Activated CD8-positive, alpha-beta memory T cell treated with anti-CD3 and anti-CD28 coated beads for 4 hours (primary cell): ENCODE measurements at places on chromosomes 4 and X.

- DNase-seq, result no peak
These were observed 22.1 kb upstream of the CEP135 start for GRCh38 chr4:55926610-55927009.

- DNase-seq, result no peak
These were observed 106.2 kb upstream of the PUDP start for GRCh38 chrX:7254144-7254543.

DNA sequence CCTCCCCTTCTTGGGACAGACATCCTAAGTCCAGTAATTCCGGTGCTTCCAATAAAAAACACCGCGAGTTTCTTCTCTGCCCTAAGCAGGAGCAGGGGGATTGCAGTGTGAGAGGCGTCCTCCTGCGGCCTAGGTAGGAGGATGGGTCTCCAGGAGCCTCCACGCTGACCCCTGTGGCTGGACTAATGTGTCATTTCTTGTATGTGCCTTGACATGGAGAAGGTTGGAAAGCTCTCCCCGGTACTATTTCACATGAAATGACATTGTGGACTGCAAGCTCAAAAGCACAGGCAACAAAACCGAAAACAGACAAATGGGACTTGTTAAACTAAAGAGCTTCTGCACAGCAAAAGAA, 66.6 kb upstream of the ENPP6 start:
- DNase-seq, result no peak

DNA sequence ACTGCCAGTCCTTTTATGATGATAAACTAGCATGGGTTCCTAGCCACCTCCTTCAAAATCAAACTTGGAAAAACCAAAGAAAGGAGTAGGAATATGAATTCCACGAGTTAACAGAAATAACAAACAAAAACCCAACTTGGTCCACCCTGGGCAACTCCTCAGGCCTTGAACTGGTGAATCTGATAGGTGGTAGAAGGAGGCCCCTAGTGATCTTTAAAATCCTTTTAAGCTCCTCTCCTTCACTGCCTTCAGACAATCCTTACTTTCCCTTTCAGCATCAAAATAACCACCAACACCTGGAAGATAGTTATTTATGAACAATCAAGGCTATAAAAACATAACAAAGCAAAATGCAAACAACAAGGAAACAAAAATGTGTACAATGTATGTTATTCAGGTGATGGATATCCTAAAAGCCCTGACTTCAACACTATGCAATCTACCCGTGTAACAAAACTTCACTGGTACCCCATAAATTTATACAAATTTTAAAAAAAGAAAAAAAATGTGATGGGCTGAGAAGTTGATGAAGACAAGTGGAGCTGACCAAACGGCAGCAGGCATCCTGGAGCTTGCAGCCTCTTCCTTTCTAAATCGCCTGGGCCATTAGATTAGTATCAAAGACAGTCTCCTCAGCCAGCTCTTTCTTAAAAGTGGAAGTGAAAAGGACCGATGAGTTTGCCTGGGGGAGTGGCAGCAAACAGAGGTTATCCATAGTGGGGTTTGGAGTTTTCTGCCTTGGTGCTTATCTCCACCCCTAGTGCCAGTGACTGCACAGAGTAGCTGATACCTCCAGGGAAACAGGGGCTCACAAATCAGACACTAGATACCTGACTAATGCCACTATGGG, 179.6 kb downstream of the TMA16 start:
- no peak for DNase-seq

GRCh38 chrX:45381841-45382240, 181.2 kb upstream of the DIPK2B start:
- DNase-seq, result no peak

- no peak for DNase-seq
These were observed 52.1 kb downstream of the PSAPL1 start for GRCh38 chr4:7382634-7383014.

DNA sequence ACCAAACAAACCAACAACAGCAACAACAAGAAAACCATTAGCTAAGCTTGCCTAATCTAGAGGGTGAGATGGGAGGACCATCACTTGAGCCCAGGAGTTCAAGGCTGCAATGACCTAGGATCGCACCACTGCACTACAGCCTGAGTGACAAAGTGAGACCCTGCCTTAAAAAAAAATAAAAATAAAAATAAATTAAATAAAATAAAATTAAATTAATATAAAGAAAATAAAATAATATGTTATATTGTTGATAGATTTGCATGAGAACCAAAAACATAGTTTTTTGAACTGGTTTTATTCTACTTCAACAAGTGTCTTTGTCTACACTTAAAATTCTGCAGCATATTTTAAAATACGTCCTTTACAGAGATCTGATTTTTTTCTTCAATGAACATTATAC, 2683.1 kb downstream of the ARAP2 start:
- no peak for DNase-seq

- no peak for DNase-seq
These were observed 186.7 kb downstream of the ENOX2 start for GRCh38 chrX:130716346-130716745.

- DNase-seq, result no peak
These were observed 33.5 kb downstream of the CTBP1 start for GRCh38 chr4:1215141-1216075.

GRCh38 chr4:114479595-114479994, 119.0 kb upstream of the UGT8 start:
- DNase-seq, result no peak

GRCh38 chr4:87580057-87580456, 28.3 kb upstream of the DSPP start:
- no peak for DNase-seq

DNA sequence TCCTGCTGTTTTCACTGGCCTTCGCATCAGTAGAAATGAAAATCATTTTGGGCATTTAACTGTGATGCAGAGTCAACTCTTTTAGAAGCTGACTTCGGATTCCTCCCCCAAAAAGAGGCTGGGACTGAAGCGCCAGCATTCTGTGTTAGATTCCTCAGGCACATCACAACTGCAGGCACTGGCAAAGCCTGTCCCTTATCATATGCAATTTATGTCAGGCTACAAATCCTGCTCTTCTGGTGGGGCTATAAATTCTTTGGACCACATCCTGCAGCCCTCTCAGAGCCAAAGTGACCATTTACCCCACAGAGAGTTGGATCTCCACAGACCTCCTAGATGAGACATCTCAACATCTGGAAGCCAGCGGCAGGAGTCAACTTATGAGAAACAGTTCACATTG, 138.4 kb downstream of the CBR4 start:
- no peak for DNase-seq

DNA sequence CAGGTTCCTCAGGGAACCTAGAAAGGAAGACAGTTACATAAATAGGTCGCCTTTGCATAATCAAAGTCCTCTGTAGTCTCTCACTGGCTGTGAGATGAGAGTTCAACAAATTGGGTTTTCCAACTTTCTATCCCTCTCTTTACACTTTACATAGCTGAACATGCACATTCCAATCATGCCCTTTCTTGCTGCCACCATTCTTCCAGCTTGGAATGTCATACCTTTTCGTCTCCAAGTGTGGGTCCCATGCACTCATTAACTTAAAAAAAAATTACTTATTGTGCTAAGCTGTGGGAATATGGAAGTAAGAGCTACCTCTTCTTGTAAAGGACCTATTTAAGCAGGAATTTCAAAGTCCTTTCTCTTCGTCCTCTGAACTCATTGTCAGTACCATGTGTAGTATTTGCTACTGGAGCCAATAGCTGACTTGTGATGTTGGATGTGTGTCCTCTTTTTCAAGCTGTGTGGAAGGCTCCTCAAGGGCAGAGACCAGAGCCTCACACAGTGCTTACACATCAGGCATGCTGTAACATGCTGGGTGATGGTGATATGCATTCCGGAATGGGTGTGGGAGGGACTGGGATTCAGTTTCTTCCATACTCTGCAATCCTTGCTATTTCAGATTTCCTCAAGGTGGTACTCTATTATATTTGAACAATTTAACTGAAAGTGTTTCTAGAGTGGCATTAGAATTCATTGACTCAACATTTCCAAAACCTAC, 7.1 kb downstream of the ENOPH1 start:
- DNase-seq, result no peak

- no peak for DNase-seq
These were observed 58.6 kb downstream of the NDST4 start for GRCh38 chr4:115054836-115055235.

- no peak for DNase-seq
These were observed 201.4 kb downstream of the ARHGAP10 start for GRCh38 chr4:147933316-147933715.

DNA sequence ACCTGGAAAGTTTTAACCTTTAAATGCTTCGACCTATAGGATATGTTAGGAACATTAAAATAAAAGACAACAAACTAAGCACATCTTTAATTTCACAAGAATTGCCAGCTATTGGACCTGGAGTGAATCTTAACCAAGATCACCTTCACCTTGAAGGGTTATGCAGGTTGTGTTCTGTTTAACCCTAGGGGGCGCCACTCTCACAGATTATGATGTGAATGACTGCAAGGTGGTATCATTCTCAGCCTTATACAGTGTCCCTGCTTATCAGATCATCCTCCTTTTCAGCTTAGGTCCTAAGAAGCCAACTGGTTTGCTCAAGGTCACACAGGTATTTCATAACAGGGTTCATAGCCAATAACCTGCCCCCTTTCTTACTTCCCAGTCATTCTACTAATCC, 23.5 kb downstream of the INTS6L start:
- DNase-seq, result no peak

- DNase-seq, result no peak
These were observed 34.6 kb downstream of the PDLIM5 start for GRCh38 chr4:94486372-94486801.

DNA sequence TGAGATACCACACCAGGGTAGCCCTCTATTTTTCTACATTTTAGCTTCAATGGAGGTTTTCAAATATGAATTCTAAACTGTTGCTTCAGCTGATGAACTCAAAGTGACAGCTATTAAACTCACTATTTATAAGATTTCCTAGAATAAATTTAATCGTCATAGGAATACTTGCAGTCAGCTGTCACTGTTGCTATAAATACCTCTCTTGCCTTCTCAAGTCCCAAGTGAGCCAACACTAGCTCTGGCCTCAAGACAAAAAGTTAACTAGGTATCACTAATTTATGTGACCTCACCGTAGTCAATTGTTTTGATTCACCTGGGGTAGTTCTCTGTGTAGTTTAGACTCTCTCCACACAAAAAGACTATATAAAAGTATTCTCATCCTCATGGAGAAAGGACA, 34.3 kb upstream of the PROM1 start:
- DNase-seq, result no peak

DNA sequence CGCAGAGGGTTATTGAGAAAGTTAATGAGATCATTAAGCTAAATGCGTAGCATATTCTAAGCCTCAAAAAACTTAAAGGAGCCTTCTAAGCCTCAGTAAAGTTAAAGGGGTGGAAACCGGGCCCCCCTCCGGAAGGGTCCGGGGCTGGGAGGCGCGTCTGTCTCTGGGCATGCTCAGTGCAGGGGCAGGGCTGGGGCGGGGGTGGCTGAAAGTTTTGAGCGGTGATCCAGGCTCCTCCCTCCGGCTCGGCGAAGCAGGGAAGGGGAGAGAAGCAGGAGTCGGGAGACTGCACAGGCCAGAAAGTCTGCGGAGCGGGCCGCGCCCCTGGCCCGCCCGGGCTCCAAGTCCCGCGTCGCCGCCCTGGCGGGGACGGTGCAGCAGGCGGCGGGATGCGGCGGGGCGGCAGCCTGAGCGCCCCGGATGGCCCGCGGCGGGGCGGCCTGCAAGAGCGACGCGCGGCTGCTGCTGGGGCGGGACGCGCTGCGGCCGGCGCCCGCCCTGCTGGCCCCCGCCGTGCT, at the start of gene EVC:
TSS of gene EVC (plus strand) at position 241 of the 518 bp plus-strand sequence. CDS start at position 421, 180 bp downstream.
- no peak for DNase-seq

DNA sequence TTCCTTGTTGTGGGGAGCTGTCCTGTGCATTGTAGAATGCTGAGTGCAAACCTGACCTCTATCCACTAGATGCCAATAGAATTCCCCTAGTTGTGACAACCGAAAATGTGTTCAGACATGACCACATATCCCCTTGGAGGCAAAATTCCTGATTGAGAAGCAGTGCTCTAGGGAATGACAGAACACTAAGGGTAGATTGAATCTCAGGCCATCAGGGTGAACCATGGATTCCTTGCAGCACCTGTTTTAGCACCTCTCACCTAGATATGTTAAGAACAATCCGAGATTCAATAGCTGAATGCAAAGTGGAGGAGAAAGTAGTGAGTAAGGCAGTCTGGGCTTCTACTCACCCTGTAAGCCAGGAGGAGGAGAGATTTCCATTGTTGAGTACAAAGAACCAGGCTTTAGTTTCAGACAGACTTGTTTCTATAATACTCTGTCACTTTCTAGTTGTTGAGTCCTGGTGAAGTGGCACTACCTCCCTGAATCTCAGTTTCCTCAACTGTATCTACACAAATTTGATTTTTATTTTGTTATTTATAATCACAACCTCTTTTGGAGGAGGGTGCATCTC, 111.0 kb upstream of the RAP2C start:
- DNase-seq, result no peak

DNA sequence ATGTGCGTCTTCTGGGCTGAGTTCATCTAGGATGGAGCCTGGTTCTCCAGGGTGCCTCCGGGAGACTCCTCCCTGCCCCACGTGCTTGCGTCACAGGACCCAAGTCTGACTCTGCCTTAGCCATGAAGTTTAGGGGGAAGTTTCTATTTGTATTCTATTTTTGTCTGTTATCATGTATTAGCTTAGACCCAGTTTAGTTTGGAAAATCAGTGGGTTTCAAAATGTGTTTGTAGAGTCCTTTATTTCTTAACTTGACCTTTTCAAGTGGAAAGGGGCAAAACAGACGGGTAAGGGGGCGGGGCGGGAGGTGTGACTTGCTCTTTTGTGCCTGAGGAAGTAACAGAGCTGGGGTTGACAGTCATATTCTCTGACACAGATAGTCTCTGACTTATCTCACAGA, 86.0 kb downstream of the HTT start:
- no peak for DNase-seq

DNA sequence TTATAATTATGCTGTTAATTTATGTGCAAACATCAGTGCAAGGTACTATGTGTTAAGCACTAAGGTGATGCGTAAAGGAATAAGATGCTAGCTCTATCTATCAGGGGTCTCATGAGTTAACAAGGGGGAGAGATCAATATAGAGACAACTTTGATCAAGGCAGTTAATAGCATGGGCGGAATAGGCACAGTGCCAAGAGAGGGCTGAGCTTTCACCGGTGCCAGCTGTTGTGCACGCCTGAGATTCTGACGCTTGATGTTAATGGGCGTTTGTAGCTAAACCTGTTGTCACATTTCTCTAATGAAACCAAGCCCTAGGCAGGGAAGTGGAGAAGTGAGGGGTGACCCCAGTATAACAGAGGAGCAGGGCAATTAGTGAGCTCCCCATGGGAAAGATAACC, 86.0 kb upstream of the NMU start:
- no peak for DNase-seq

GRCh38 chr4:10096201-10096977, 20.2 kb downstream of the WDR1 start:
- peak; percentile 83 for DNase-seq

DNA sequence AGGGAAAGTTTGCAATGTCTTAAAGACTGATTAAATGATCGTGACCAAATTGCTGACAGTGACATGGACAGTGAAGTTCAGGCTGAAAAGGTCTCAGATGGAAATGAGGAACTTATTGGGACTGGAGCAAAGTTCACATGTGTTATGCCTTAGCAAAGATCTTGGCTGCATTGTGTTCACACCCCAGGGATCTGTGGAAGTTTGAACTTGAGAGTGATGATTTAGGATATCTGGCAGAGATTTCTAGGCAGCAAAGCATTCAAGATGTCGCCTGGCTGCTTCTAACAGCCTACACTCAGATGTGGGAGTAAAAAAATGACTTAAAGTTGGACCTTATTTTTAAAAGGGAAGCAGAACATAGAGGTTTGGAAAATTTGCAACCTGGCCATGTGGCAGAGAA, 21.4 kb downstream of the SCARB2 start:
- DNase-seq, result no peak

GRCh38 chrX:32137525-32137924, 1065.7 kb upstream of the FTHL17 start:
- DNase-seq, result no peak

- no peak for DNase-seq
These were observed 18.6 kb downstream of the SEC24D start for GRCh38 chr4:118817178-118817930.
